ENCODE measurements at places on chromosomes 2 and 18.

GRCh38 chr2:163191372-163191771 lies 352.8 kb upstream of the KCNH7 start:
- DNase-seq: no peak

DNA sequence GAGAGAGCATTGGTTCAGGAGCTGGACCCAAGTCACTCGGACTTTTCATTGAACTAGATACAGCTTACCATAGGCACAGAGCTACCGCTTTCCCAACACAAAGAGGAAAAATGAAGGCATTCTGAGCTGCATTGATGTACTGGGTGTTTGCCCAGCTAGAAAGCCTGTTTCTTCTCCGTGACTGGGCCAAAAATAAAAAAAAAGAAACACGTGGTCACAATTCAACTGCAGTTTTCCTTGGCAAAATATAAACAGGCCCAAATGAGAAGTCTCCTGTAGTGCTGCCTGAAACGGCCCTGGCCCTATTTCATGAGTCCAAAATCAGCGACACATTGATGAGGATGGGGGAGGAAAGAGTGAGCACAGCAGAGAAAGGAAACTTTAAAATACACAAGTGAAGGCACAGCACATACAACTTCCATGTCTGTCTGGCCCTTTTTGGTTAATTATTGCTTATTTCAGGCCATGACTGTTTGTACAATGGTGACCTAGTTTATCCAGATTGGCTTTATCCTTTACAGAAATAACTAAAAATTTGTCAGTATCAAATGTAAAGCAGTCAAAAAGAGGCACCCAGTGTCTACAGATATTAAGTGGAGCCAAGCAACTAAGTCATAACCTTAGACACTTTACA lies 179.7 kb downstream of the ICOS start:
- no peak for DNase-seq

GRCh38 chr18:22637787-22638186 lies 220.1 kb upstream of the CTAGE1 start:
- DNase-seq: no peak

- DNase-seq: no peak
Observed at GRCh38 chr18:75066021-75066880, 142.7 kb downstream of the PTGR3 start.

DNA sequence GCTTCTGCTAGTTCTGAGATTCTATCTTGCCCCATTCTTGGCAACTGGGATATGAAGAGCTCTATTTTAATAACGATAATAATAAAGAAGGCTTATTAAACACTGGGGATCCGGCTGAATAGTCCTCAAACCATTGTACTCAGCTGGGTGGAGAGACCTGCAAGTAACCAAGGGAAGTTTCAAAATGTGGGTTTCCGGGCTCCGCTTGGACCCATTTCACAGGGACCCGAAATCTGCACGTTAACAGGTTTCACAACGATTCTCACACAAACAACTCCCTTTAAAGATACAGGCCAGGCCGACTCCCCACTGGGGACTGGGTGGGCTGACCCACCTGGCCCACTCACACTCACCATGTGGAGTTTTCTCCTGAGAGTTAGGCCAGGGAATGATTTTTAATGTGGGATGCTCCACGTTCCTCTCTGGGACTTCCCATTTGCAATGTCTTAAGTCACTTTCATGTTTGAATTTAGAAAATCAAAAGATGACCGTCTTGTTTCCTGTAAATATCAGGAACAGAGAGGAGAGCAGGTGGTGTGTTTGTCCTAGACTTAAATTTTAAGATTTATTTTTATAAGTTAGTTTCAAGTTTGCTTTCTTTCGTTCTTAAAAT lies 96.3 kb downstream of the SH3RF3 start:
- no peak for DNase-seq

DNA sequence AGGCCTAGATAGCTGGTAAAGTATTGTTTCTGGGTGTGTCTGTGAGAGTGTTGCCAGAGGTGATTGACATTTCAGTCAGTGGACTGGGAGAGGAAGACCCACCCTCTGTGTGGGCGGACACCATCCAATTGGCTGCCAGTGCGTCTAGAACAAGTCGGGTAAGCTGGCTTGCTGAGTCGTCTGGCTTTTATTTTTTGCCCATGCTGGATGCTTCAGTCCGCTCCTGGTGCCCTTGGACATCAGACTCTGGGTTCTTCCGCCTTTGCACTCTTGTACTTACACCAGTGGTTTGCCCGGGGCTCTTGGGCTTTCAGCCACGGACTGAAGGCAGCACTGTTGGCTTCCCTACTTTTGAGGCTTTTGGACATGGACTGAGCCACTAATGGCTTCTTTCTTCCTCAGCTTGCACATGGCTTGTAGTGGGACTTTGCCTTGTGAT lies 24.3 kb downstream of the DIS3L2 start:
- DNase-seq: no peak

- no peak for DNase-seq
Observed at GRCh38 chr2:221555494-221555846, 16.6 kb downstream of the EPHA4 start.

GRCh38 chr18:51191128-51191717 lies 6.3 kb downstream of the MEX3C start:
- DNase-seq: no peak

GRCh38 chr2:36554531-36554930 lies 43.4 kb downstream of the FEZ2 start:
- DNase-seq: no peak

- no peak for DNase-seq
Observed at GRCh38 chr2:103525756-103526155, 763.9 kb downstream of the TMEM182 start.

DNA sequence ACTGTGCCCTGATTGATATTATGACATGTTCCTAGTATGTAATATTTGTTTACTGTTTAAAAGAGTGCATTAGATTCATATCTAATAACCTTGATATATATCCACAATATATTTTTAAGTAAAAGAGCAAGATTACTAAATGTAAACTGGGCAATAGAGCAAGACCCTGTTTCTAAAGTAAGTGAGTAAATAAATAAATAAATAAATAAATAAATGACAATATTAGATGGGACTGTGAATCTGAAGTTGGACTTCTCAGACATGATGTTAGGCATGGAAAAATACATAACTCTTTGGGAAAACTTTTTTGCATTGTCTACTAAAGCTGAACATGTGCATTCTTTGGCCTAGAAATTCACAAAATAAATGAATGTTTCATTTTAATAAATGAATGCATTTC lies 164.7 kb downstream of the CCDC178 start:
- no peak for DNase-seq

- DNase-seq: no peak
Observed at GRCh38 chr2:138881126-138881525, 100.9 kb upstream of the NXPH2 start.

DNA sequence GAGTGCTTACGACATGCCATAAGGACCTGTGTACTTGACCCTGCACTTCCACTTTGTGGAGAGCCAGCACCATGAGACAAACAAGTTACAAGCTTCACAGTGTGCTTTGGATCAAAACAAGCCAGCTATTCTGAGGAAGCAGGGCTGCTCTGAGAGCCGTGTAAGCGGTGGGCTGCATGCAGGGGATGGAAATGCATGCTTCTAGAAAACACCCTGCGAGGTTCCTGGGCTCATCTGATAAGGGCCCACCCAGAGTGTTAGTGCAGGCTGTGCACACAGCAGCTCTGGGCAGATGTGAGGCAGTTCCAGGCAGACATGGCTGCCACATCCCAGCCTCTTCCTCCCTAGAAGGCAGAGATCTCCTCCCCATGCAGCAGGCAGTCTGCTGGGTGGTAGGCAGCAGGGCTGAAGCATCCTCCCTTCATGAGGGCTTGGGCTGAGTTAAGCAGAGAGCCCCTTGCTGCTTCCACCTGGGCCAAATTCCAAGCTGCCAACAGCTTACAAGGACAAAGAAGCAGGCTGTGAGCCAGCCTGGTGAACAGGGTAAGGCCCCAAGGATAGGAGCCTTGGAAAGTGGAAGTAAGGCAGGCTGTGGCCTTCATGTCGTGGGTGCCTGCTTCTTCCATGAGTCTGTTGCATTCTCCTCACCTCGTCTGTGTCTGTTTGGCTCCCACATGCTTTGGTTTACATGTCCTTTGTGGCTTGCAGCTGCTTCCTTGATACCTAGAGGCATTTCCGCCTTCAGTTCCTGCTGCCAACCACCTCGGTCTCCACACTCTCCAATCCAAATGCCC lies 7.7 kb downstream of the PSD4 start:
- no peak for DNase-seq

- DNase-seq: no peak
Observed at GRCh38 chr2:2810504-2810903, 479.4 kb upstream of the MYT1L start.

- DNase-seq: no peak
Observed at GRCh38 chr2:64722291-64723044, 68.8 kb upstream of the SERTAD2 start.

DNA sequence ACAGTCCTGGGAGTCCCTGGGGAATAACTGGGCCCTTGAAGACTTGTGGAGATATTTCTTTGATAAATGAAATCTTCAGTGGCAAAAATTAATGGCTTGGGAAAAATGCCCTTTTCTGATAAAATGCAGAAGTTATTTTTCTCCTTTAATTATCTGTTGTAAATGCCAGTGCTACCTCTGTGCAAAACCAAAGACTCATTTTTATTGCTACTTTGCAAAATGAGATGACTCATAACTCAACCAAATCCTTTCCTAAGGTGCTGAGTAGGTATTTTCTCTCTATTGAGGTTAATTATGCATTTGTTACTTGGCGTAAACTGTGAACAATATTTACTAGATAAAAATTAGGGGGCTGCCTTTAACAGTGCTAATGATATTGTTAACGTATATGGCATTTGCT lies 163.9 kb downstream of the DOK6 start:
- no peak for DNase-seq

GRCh38 chr2:193502363-193503035 lies 1307.8 kb upstream of the TMEFF2 start:
- peak; percentile 75 for DNase-seq

DNA sequence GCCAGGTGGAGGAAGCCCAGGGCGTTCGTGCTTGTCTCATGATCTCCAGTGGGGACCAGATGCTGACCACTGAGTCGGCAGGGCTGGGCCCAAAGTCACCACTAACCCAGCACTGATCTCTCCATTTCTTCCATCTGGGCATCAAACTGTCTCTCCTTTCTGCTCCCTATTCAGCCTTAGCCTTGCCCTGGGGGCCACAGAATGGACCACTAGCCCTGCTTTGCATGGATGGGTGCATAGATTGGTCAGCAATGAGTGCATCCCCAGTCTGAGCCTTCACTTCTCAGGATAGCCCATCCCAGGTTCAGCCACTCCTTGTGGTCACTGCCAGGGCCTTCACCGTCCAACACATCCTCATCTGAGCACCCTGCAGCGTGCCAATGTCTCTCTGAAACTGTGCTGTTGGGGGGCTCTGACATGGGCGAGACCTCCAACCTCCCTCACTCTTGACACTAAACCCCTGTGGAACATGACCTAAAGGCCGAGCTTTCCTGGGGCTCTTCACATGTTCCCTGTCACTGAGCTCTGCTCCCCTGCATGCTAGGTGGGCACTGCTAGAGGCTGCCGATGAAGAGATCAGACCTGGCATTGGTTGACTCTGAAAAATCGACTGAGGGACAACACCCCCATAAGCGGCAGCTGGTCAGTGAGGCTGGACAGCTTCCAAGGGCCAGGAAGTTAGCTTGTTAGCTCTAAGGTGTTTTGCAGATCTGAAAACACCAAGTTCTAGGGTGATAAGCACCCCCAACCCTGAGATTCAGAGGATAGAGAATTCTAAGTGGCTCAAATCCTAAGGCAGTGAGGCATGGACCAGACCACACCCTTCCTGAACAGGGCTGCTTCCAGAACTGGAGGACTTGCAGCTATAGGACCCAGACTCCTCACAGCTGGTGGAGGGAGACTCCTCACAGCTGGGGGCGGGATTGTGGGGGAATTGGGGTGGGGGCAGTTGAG lies 61.7 kb downstream of the HS1BP3 start:
- DNase-seq: no peak

GRCh38 chr18:13608791-13609532 lies 117.4 kb downstream of the FAM210A start:
- DNase-seq: no peak

DNA sequence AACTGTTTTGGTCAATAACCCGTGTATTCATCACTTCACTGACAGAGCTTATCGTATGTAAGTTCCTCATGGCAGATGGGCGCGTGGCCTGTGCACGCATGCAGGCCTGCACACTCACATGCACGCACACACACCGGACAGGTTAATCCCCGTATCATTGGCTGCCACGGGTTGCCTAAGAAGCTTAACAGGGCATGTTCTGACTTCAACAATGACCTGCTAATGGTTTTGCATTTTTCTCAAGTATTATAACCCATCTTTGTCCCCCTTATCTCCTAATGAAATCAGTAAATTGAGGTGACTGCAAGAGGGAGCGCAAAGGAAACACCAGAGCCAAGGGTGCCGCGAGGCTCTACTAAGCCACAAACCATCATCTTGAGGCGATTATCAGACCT lies 399.0 kb upstream of the ID2 start:
- no peak for DNase-seq

DNA sequence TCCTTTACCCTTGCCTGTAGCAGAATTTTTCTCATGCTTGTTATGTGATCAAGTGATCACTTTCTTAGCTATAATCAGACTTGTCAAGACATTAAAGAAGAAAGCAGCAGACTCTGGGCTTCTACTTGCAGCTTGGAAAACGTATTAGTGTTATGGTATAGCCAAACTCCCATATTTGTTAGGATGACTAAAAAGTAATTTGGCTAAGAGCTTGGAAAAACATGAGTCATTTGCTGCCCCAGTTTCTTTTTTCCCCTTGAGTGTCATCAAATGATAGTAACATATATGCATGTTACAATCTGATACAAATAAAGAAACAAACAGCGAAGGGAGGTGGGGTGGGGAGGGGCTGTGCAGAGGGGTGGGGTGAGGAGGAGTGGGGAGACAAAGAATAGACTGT lies 155.5 kb downstream of the IKZF2 start:
- DNase-seq: no peak

GRCh38 chr2:11160731-11161455 lies 5.6 kb downstream of the SLC66A3 start:
- DNase-seq: no peak

DNA sequence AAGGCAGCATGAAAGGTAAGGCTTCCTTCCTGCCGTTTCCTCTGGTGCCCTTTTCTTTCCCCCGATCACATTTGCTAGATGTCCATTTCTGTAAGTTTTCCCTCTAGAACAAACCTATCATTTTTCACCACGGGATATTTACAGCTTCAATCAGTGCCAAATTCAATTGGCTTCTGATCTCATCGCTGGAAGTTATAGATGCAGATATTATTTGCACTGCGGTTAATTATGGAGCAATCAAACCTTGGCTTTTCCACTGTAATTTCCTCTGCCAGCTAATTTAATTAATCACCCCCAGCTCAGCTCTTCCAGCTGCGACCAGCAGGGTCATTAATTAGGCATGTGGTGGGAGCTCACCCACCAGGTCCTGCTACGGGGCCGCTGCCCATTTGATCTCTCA lies 86.1 kb downstream of the GBX2 start:
- DNase-seq: no peak

GRCh38 chr2:240134956-240135520 lies 1.1 kb downstream of the COPS9 start:
- no peak for DNase-seq

DNA sequence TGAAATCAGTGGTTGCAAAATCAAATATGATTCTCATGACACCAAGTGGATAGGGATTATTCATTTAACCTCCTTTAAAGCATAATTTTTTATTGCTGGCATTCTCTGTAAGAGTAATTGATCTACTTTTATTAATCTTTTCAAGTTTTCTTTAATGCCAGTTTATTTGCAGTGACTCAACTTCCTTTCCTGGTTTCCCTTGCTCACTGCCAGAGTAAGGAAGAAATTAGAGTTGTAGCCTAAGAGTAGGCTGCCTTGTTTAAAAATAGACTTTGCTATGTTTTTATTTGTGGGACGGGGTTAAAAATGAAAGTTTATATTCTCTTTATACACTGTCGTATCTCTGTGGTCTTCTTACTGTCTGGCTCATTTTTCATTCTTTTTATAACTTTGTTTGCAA lies 148.6 kb downstream of the WDR7 start:
- DNase-seq: no peak
